ENCODE measurements at places on chromosomes 3 and 15.

- no peak for DNase-seq
Observed at GRCh38 chr3:127800508-127800907, 21.8 kb downstream of the MGLL start.

DNA sequence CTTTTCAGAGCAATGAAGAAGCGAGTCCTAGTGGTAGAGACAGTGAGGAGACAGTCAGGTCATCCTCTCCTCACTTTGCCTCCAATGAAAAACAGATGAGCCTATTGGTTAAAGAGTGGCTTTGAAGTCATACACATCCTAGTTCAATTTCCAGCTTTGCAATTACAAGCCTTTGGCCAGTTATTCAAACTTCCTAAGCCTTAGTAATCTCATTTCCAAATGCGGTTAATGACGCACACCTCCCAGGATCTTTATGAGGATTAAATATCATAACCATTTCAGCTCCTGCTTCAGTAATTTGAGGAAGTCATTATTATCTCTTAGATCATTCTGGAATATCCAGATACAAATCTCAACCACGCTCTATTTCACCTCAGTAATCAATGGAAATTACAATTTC, 10.0 kb upstream of the ST6GAL1 start:
- no peak for DNase-seq

GRCh38 chr3:139577909-139578308, 38.4 kb upstream of the RBP1 start:
- DNase-seq: no peak

DNA sequence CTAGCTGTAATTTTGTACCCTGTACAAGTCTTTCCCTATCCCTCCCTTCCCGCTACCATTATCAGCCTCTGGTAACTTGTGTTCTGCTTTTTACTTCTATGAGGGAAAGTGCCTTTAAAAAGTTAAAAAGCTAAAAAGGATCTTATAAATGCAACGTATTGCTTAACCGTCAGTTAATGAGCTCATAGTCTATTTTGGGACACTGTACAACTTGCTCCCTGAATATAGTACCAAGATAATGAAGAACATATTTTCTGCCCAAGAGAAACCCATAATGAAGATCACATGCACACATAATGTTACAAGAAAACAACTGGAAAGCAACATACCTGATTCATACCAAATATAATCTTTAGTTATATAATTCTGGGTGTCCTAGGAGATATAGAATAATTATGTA, 22.6 kb downstream of the ZIC1 start:
- no peak for DNase-seq

GRCh38 chr3:141656771-141657170, 81.3 kb upstream of the RNF7 start:
- no peak for DNase-seq

DNA sequence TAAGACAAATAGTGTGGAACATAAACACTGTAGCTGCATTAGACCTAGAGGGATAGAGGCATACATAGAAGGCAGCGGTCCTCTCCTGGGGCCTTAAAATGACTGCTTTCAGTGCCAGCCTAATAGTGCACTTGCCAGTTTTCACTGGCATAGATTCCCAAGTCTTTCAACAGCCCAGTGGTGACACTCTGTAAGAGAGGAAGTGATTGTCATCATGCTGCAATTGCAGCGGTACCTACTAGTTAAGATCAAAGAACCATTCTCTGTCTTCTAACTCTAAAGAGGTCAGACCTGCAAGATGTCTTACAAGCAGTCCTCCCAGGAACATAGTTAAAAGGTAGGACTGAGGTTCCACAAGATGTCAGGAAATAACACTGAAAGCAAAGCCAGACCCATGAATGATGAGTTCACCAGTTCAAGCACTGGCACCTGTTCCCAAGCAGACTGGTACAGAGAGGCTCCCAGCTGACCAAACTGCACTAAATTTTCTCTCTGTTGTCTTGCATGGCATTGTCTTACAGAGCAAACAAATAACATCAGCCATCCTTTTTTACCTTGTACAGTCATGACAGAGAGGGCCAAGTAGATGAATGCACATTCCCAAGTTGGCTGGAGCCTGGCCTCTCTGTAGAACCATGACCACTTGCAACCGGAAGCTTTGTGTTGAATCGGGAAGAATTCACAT, 100.5 kb upstream of the SKOR1 start:
- DNase-seq: no peak

GRCh38 chr3:182810574-182811268, 17.4 kb downstream of the ATP11B start:
- no peak for DNase-seq

GRCh38 chr3:101703169-101703568, 16.7 kb upstream of the RPL24 start:
- DNase-seq: no peak

- no peak for DNase-seq
Observed at GRCh38 chr15:83656943-83657528, 3.1 kb downstream of the ADAMTSL3 start.

- peak; percentile 9 for DNase-seq
Observed at GRCh38 chr3:49841126-49841696, 15.2 kb downstream of the TRAIP start.

DNA sequence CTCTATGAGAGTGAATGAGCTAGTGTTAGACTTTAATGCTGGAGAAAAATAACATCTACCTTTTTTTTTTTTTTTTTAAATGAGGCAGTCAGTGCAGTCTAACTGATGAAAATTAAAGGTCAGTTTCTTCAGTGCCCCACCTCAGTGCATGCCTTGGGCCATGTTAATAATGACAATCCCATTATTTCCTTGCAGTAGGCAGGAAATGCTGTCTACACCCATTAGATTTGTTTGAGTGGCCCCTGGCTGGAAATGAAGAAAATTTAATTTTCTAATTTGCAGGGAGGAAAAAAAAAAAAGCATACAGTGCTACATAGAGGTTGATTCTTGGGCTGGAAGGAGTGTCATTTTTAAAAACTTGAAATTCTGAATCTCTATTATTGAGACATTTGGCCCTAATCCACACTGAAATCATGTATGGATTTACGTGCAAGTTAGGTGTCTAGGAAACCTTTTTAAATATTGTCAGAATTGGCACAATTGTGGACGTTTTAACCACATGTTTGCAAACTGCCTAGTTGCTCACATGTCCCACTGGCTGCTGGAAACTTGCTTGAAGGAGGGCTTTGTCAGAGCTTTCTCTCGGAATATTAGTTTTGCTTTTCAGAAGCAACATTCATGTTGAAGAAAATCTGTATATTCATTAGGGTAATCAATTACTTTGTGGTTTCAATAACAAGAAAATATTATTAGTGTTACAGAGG, 18.4 kb downstream of the FNDC3B start:
- no peak for DNase-seq

GRCh38 chr3:67311440-67311839, 313.3 kb downstream of the KBTBD8 start:
- DNase-seq: no peak

DNA sequence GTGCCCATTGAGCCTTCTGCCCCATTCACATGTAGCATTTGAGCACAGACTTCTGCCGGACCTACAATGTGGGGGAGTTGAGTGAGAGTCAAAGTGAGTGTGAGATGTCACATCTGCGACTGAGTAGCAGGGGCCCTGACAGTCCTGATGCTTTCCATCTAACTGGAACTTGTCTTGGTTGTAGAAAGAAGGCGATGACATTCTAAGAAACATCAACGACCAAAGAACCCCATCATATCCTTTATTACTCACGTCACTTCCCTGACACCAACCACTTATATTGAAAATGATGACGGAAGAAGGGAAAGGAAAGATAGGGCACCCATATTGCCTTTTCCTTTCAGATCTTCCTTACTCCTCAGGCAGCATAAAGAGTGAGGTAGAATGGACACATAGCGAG, 30.5 kb downstream of the SMAD3 start:
- no peak for DNase-seq

DNA sequence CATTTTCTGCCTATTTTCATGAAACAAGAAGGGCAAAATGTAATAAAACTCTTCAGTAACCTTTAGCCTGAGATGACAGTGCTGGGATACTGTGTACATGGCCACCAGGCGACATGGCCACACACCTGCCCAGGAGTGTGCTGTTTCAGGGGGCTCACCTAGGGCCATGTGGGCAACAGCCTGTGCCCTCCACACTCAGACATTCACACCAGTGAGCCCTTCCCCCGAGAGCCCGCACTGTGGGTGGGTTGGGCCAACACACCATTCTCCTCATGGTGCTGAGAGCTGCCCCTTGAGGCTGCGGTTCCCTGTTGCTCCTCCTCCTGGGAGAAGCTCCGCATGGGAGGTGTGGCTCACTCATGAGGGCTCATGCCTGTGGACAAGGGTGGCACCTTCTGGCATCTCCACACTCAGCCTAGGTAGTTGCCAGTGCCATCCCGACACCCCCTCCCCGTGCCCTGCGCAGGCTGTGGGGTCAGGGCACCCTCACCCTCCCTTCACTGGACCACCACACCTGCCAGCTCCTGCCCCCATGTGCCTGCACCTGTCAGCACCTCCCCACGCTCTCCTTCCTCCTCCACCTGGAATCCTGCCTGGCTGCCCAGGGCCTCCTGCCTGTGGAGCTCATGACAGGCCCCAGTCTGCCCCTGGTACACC, 19.7 kb downstream of the OCA2 start:
- DNase-seq: no peak

GRCh38 chr15:49769225-49769624, 148.4 kb downstream of the DTWD1 start:
- DNase-seq: no peak

DNA sequence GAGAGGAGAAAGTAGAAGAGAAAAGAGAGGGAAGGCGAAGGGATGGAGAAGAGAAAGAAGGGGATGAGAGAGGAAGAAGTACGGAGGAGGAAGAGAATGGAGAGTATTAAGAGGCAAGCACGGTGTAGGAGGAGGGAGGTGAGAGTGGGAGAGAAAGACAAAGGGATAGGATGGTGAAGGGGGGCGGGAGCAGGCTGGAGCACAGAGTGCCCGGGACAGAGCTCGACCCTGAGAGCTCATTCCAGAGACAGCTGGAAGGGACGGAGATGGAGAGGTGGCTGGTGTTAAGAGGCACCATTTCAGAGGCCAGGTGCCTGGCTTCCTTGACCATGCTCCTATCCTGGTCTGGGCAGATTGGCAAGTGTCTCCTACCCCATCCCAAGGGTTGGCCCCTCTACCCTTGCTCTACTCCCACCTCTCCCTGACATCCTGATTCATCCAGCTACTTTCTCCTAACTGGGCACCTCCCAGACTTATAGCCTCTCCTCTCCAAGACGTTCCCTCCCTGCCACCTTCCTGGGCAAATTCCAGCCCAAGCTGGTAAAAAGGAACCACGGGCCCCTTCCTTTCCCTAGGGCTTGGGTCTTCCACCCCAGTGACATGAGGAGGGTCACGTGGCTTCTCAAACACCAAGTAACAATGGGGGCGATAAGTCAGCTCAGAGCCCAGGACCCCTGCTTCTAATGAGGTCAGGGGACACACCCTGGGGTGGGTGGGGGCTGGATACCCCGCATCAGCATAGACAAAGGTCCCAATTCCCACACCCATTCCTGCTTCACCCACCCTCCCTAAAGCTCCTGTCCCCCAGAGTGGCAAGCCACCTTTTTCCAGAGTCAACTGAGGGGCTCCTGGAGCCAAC, 1.1 kb downstream of the CLCN2 start:
- no peak for DNase-seq

GRCh38 chr3:179233043-179233442, 17.9 kb downstream of the KCNMB3 start:
- DNase-seq: no peak

DNA sequence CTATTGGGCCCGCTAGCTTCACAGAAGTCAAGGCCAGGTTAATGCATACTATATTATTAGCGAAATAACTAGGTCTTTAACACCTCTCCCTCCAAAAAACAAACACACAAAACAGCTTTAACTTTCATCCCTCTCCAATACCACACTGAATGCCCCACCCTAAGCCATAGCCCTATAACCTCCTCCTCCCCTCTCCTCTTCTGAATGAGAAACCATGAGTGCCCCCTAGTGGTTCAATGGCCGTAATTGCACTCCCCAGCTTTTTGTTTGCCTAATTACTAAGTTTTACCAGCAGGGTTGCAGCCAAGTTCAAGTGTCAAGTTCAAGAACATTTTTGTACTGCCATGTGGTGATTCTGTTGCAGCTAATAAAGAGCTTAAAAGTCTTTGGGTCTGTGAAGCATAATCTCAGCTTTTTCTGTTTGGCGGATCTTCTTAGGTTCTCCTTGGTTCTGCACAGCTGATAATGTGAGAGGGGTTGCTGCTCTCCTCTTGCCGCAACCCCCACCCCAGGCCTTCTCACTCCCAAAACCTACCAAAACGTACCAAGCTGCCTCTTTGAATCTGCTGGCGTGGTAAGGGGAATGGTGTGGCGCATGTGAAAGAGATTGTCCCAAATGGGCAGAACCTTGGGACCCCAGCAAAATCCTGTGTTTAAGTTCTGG, 57.9 kb downstream of the RPL22L1 start:
- DNase-seq: peak; percentile 65

GRCh38 chr3:27666272-27666671, 55.9 kb downstream of the EOMES start:
- no peak for DNase-seq

- no peak for DNase-seq
Observed at GRCh38 chr3:20752416-20752815, 566.4 kb upstream of the SGO1 start.

DNA sequence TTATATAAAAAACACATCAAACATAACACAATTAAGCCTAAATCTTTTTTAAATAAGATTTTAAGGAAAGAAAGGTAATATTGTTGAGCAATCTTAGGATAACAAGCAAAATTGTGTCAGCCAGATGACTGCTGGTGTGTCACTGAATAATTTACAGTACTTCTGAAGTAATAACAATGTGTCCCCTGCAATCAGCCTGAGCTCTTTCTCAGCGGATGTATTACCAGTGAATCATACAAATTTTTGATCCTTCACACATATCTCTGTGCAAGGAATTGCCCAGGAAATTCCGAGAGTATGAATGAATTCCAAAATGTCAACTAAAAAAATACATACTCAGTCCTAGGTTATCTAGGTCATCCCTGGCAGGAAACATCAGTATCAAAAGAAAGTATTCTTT, 76.6 kb upstream of the PTX3 start:
- no peak for DNase-seq

GRCh38 chr15:99385865-99386264, 134.6 kb downstream of the LRRC28 start:
- DNase-seq: no peak

- DNase-seq: no peak
Observed at GRCh38 chr15:24971052-24971451, 16.3 kb downstream of the SNRPN start.

DNA sequence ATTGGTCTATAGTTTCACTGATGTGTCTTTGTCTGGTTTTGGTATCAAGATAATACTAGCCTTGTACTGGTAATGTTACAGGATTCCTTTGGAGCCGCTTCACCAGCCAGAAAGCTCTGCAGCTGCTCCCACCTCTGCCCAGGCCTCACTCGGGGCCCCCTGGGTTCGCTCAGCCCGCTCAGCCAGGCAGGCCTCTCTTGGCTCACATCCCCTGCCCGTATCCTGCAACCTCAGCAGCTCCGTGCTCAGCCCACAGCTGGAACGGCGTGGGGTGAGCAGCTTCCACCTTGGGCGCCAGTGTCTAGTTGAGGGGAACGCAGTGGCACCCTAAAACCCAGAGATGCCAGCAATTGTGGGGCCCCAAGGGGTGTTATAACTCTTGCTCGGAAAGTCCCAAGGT, 429.7 kb upstream of the ROBO2 start:
- DNase-seq: no peak

- no peak for DNase-seq
Observed at GRCh38 chr3:192260116-192261010, 467.0 kb downstream of the FGF12 start.

- DNase-seq: no peak
Observed at GRCh38 chr3:22453906-22454535, 703.0 kb upstream of the ZNF385D start.

GRCh38 chr3:171269542-171269941, 190.7 kb downstream of the TNIK start:
- DNase-seq: no peak

Data from activated CD4-positive, alpha-beta T cell treated with anti-CD3 and anti-CD28 coated beads, Interleukin-2, amount 50 U/mL, for 48 hours (primary cell).